ENCODE measurements at places on chromosomes 3 and 15.

GRCh38 chr3:195859061-195859845, 47.5 kb upstream of the MUC4 start:
- peak; percentile 56 for DNase-seq

GRCh38 chr3:167241048-167241845, 138.8 kb downstream of the ZBBX start:
- DNase-seq: no peak

DNA sequence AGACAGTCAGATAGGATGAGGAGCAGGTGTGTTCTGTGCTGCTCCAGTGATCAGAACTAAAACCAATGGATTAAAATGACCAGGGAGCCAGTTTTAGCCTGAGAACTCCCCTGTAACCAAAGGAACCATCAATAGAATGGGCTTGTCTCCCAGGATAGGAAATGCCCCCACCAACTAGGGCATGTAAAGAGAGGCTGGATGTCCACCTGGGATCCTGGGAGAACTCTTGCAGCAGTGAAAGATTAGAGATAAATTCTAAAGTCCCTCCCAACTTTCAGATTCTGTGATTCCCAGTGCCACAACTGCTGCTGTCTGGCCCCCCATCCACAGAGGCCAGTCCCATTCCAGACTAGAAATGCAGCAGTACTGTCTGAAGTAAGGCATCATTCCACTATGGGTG, 33.8 kb downstream of the HDC start:
- no peak for DNase-seq

GRCh38 chr15:75639191-75639708, 774 bp downstream of the IMP3 start:
- no peak for DNase-seq
